ENCODE measurements at places on chromosomes 11 and 22.

- no peak for DNase-seq
Observed at GRCh38 chr11:29017941-29018340, 909.8 kb downstream of the METTL15 start.

GRCh38 chr11:84902445-84902844 lies 724.7 kb downstream of the DLG2 start:
- DNase-seq: no peak

- no peak for DNase-seq
Observed at GRCh38 chr11:57727185-57727584, 14.1 kb upstream of the SELENOH start.

DNA sequence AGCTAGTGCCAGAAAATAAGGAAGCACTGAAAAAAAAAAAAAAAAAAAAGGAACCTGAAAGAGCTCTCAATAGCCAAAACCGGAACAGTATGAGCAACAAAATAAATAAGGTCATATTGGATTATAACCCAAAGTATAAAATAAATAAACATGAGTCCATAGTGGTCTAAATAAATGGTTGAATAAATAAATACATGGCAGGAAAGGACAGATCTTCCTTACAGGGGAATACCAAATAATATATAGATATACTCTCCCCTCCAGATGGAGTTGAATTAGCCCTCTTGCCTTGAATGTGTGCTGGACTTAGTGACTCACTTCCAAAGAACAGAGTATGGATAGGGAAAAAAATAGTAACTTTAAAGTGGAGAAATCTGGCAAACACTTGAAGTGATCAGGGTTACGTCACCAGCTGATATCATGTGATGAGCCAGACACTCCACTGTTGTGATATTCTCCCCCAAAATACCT lies 14.3 kb upstream of the ARRB1 start:
- no peak for DNase-seq

- no peak for DNase-seq
Observed at GRCh38 chr11:8058216-8058615, 22.8 kb upstream of the TUB start.

- DNase-seq: peak; percentile 5
Observed at GRCh38 chr11:119584193-119585042, 144.6 kb downstream of the NECTIN1 start.

DNA sequence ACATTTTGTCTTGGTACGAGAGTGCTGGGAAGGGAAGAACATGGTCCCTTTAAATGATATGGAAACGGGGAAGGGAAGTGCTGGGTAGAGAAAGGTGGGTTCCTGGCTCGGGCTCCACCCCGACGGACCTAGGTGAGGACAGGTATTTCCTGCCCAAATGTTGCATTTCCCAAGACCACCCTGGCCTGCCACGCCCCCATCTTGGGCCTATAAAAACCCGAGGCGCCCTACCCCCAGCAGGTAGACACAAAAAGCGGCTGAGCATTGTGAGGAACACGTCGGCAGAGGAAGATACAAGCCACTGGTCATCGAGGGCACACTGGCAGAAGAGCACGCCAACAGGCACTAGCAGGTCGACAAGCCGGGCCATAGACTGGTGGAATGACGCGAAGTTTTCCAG lies 99.4 kb downstream of the AASDHPPT start:
- DNase-seq: no peak

DNA sequence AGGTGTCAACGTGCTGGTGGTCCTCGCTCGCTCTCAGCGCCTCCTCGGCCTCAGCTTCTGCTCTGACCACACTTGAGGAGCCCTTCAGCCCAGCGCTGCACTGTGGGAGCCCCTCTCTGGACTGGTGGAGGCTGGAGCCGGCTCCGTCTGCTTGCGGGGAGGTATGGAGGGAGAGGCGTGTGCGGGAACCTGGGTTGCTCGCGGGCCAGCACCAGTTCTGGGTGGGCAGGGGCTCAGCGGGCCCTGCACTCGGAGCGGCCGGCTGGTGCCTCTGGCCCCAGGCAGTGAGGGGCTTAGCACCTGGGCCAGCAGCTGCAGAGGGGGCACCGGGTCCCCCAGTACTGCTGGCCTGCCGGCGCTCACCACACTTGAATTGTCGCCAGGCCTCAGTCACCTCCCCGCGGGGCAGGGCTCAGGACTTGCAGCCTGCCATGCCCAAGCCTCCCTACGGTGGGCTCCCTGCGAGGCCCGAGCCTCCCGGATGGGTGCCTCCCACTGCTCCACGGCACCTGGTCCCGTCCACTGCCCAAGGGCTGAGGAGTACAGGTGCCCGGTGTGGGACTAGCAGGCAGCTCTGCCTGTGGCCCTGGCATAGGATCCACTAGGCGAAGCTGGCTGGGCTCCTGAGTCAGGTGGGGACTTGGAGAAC lies 7.6 kb upstream of the CYP2D6 start:
- no peak for DNase-seq

GRCh38 chr11:27013781-27014361 lies 20.0 kb downstream of the FIBIN start:
- no peak for DNase-seq

- no peak for DNase-seq
Observed at GRCh38 chr22:43625242-43625641, 186.9 kb downstream of the EFCAB6 start.

DNA sequence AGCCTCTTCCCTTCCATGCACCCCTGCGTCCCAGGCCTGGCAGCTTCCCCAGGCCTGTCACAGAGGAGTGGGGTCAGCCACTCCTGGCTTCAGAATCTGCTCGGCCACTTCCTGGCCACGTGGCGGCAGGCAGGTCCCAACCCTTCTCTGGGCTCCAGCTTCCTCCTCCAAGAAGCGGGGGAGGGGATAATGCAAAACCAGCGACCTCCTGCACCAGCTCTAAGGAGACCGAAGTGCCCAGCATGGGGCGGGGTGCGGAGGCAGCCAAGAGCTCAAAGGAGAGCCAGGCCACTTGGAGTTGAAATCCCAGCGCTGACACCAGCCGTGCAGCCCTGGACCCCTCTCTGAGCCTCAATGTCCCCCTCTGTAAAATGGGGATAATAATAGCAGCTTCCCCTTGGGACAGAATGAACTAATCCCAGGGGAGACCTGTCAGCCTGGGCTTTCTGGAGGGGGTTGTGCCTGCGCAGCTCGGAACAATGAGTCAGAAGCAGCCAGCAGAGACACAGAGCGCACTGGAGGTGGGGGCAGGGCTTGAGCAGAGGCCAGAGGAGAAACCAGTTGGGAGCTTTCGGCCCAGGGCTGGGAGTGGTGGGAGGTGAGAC lies 22.8 kb upstream of the PICK1 start:
- no peak for DNase-seq

DNA sequence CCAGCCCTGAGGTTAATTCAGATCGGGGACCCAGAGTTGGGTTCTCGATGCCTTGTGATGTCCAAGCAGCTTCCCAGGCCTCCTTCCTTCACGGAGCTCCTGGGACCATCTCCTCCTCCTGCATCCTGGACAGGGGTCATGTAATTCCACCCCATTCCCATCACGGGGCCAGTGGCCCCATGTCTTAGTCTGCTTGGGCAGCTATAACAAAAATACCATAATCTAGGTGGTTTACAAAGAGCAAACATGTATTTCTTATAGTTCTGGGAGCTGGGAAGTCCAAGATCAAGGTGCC lies 41.7 kb upstream of the PRDM11 start:
- DNase-seq: no peak

DNA sequence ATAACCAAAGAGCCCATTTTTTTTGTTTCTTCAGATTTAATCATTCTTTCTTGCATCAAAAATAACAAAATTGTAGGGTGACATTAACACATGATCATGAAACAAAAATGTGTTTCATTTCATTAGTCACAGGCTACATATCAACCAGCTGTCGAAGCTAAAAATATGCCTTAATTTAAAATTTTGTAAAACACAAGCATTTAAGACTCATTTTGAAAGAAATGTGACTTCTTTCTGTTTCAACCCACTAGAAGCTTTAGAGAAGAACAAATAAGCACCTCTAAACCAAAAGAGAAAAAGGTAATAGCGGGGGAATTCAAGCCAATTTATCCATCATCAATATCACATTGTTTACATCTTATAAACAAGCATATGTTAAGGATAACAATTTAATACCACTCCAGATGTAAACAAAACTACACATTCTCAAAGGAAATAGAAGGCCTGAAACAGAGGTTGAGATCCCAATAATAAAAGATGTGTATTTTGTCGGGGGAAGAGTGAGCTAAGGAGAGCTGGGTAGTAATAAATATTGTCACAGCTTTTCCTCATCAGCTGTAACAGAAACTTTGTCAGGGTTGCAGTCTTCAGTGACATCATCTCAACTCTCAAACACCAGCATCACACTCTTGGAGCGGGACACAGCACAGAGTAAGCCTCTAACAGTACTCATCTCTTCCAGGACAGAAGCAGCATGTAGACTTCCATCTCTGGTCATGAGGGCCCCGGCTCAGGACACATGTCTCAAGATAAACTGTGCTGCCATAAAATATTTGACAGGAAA lies 42.0 kb downstream of the ALG9 start:
- no peak for DNase-seq

DNA sequence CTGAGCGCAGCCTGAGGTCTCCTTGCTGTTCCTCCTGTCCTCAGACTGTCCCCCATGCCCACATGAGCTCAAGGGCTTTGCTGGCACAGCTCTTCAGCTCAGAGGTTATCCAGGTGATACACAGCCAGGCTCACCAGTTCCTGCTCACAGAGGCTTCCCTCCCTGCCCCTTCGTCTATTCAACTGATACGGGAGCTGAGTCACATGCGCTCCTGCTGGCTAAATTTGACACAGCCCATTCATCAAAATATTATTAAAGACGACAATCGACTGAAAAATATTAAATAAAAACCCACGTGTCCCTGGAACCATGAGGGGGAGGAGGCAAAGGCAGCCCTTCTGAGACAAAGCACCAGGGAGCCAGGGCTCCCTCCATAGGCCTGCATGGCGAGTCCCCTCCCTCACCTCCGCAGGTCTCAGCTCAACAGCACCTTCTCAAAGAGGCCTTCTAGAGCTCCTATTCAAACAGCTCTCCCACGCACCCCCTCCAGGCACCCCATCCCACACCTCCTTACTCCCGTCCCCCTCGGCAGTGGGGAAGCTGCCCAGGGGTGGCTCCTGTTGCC lies 40.5 kb downstream of the DUSP8 start:
- DNase-seq: no peak

DNA sequence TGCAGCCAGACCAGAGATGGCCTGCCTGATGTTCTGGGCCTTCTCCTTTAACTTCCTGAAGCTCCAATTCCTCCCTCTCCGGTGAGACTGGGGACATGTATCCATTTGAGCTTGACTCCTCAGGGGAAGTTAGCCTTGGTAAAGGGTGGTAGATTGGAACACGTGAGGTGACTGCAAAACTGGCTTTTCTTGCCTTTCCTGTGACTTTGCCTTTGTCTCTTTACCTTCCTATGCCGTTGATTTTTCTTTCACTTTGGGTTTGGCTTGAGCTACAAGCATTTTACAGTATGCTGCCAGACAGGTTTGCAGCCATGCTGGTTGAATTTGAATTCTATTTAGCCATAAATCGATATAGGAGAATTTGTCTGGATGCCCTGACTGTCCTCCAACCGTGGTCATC lies 16.8 kb upstream of the GLYATL1 start:
- no peak for DNase-seq

- no peak for DNase-seq
Observed at GRCh38 chr11:7098235-7098832, 9.5 kb downstream of the RBMXL2 start.

DNA sequence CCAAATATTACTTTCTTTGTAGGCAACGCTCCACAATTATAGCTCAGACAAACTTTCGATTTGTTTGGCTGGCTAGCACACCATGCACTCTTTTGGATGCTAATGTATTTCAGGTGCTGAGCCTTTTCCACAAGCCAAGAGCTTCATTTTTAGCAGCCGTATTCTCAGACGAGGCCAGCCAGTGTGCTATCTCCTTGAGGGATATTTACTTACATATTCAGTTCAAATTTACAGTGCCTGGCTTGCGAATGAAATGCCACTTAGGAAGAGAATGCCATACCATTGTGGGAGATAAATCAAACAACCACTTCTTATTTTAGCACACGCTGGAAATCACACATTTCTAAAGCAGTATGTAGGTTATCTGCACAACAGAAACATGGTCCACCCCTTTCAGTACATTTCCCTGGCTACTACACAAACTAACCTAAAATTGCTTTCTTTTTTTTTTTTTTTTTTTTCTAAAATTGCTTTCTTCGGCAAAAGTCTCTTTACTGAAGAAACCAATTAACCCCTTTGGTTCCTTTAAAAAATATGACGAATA lies 236.9 kb downstream of the CADM1 start:
- DNase-seq: no peak

DNA sequence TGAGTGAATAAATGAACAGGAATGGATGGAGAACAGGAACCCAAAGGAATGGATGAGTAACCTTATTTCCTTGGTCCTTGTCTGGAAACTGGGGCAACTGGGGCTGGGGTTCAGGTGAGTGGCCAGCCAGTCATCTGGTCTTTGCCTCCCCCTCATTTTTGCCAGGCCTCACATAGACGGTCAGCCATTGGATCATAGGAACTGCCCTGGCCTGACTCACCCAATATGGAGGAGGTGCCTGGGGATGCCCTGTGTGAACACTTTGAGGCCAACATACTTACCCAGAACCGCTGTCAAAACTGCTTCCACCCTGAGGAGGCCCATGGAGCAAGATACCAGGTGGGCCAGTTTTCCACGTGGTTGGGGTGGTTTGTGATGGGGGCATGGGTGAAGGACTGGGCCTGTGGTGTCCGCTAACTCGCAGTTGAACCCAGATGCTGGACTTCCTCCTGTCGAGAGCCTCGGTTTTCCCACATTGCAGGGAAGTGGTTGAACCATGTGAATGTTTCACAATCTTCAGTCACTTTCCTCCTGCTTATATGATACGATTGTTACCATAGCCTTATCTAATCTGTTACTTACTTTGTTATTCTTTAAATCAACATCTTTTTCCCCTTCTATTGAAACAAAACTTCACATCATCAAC lies 4.4 kb downstream of the TRIOBP start:
- DNase-seq: no peak

DNA sequence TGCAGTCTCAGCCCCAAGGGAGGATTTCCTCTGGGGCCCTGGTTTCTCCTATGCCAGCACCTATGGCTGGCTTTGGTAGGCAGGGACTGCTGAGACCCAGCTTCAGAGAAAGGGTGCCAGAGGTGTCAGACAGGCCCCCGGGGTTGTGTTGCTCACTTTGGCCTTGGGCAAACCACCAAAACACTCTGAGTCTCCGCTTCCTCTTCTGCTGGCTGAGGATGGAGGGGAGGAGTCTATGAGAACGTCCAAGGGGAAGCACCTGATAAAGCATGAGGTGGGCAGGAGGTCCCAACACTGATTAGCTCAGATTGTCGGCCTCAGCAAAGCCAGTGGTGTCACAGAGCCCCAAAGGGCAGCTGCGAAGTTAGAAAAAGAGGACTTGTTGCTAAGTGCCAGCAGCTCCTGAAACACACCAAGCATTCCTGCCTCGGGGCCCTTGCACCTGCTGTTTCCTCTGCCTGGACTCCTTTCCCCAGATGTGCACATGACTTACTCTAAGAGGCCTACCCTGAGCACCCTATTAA lies 10.5 kb downstream of the SMTNL1 start:
- no peak for DNase-seq

- no peak for DNase-seq
Observed at GRCh38 chr11:95306801-95307200, 75.8 kb upstream of the SESN3 start.

DNA sequence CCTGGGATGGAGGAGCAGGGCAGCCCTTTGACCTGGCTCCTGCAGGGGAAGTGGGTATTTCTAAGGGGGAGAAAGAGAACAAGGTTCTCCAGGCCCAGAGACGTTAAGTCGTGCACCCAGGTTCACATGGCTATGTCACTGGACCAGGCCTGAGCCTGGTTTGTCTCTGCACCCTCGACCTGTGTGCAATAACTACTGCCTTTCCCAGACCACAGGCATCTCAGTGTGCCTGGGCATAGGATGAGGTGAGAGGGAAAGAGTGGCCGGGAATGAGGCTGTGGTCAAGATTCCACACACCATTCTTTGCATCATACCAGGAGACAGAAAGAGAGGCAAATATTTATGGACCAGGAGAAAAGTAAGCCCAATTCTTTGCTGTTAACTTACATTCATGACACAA lies 66.8 kb downstream of the PRR5L start:
- DNase-seq: no peak

Data from activated CD4-positive, alpha-beta T cell treated with anti-CD3 and anti-CD28 coated beads, Interleukin-2, amount 50 U/mL, for 48 hours (primary cell).